Astrocyte (in vitro differentiated cells and primary cell): ENCODE measurements at places on chromosomes 7 and 10.

DNA sequence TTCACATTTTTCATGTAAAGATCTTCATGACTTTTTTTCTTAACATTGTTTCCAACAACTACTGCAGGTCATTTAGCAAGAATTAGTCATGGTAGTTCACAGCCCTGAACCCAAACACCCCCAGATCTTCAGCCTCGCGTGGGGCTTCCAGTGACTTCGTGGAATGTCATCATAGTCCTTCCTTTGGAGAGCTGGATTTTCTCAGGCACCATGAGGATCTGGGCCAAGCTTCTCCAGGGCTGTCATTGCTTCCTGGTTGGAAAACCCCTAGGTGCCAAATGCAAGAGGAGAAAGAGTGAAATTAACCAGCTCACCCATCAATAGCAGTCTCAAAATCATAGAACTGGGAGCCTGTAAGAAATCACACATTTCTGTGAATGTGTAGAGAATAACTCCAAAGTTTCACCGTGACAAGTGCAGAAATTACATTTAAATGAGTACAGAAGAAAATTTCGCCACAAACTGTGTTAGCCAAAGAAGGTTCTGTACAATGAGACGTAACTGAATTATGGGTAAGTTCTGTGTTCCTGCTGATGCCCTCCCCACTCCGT lies 175.4 kb downstream of the CELF2 start:
- no peak for DNase-seq

DNA sequence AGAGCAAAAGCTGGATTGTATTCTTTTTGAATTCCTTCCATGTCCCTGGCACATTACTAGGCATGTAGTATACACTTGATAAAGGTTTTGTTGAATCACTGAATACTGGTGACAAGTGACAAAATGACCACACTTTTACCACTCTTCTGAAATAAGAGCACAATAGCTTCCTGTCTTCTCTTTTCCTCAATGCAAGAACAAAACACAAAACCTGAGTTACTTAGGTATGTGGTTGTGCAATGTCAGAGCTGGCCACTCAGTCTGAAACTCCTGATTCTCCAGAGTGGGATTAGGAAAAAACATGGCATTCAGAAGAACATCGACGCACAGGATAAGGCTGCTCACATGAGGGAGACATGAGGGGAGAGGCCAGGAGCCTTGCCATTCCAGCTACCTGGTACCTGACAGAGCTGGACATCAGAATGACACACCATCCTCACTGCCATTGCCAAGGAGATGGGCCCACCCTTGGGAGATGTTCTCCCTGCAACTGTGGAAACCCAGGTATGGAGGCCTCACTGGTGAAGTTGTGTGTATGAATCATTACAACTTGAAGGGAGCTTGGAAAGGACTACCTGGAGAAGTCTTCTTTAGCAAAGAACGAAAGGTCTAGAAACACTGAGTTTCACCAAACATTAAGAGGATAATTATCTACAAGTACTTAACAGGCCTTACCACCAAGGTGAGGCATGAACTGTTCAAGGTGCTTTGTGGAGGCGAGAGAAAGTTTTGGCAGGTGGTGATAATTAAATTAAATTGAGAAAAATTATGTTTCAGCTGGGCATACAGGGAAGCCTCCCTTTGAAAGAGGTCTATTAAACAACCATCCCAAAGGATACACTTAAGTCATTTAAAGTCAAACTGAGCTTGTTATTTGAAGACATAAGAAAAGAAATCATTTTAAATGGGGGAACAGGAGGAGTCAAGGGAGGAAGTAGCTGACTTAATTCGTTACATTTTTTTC lies 246.5 kb upstream of the AOAH start:
- DNase-seq = no peak

DNA sequence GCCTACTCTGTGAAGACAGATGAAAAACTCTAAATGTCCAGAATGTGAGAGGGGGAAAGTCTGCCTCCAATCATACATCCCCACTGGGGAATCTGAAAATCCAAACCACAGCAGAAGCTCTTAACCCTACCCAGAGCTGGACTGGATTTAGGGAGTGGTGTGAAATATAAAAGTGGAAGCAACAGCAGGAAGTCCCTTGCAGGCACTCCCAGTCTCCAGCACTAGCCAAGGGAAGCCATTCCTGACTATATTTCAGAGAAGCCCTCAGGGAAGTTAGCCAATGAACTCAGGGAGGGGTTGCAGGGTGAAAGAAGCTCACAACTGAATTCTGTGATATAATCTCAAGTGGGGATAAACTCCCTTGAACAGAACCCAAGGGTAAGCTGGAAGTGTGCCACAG lies 51.5 kb downstream of the CRPPA start:
- DNase-seq = no peak

DNA sequence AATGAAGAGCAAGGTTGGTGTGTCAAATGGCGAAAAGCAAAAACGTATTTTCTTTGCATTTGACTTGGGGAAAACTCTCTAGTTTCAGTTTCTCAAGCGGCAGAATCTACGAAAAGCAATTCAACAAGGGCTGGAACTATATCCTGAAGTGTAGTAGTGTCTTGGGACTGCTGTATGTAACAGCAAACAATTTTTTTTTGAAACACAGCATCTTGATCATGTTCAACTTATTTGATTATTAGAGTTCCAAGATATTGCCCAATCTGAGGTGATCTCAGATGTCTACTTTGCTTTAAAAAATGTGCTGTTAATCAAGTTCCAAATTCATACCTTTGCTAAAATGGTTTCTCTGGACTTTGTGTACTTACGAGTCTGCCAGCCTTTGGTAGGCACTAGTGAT lies 120.6 kb downstream of the ZWINT start:
- DNase-seq = no peak

- DNase-seq = no peak
Measured at GRCh38 chr10:22795546-22795945, 81.2 kb upstream of the PIP4K2A start.

DNA sequence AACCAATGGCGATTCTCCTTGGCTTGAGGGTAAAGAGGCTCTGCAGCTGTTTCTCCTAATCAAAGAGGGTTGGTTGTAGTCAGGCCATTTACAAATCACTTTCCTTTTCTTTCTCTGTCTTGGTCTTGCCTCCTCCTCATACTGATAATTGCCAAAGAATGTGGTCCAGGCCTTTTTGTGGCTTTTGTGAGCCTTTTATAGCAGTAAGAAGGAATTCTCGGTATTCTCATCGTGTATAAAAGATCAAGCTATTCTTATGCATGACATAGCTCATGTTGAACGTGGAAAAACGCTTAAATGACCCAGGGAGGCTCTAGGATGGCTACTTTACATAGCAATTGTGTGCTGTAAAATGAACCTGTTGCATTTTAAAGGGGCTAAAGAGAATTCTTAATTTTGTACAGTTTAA lies 62.6 kb downstream of the RBM20 start:
- peak; percentile 98 for DNase-seq

DNA sequence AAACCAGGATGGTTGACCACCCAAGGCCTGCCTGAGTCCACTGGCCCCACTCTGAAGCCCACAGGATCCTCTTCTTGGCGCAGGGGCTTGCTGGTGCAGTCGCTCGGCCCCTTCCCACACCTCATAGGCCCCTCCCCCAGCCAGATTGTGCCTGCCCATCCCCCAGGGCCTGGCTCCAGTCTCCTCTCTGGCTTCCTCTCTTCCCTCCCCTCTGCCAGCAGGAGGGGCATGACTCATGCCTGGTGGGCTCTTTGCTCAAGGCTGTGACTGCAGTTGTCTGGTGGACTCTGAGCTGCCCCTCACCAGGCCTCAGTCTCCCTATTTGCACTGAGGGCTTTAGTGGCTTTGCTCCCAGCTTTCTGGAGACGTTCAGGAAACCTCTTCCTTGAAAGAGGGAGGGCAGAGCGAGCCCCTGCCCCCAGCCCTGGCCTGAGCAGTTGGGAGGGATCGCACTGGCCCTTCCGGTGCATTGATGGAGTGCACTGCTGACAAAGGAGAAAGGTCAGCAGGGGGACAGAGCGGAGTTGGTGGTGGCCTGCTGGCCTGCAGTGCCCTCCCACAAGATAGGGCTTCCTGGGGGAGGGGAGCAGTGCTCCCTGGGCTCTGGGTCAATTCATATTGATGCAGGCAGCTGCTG lies 60.7 kb downstream of the ZMIZ1 start:
- peak; percentile 62 for DNase-seq

GRCh38 chr10:72226418-72227027 lies 10.4 kb upstream of the ASCC1 start:
- DNase-seq = no peak

- DNase-seq = no peak
Measured at GRCh38 chr7:38274486-38274885, 1.1 kb upstream of the TARP start.

- no peak for DNase-seq
Measured at GRCh38 chr7:124570558-124570957, 195.0 kb downstream of the GPR37 start.

GRCh38 chr10:70601746-70602145 lies 795 bp downstream of the PRF1 start:
- DNase-seq = no peak

GRCh38 chr10:5835446-5836095 lies 22.3 kb upstream of the GDI2 start:
- no peak for DNase-seq

DNA sequence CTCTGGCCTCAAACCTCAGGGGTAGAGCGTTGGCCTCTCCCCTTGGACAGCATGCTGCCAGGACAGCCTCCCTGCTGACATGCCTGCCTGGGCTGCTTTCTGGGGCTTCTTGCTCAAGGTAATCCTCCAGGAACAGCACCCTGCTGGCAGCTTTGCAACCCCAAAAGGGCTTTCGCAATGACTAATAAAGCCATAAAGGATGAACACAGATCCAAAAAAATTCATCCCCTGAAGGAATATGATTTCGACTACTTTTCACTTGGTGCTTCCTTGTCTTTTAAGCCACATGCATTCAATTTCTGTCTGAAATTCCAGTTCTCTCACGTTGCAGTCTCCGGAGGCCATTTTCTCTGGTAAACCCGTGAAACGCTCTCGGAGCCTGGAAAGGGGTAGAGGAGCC lies 15.1 kb upstream of the SH3PXD2A start:
- DNase-seq = no peak

DNA sequence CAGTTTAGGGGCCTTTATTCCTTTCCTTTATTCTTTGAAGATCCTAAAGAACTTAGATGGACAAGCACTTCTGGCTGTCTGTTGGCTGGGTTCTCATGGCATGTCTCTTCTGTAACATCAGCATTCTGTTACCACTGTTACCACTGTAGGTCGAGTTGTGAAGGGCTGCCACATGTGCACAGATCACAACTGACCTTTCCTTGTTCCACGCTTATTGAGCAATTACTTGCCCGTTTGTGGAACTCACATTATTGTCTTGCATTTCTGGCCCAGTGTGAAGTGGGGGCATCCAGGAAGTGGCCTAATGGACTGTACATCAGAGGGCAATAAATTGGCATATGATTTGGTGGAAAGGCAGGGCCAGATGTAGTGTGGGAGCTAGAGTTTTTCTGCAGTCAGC lies 23.7 kb downstream of the GBF1 start:
- DNase-seq = no peak

DNA sequence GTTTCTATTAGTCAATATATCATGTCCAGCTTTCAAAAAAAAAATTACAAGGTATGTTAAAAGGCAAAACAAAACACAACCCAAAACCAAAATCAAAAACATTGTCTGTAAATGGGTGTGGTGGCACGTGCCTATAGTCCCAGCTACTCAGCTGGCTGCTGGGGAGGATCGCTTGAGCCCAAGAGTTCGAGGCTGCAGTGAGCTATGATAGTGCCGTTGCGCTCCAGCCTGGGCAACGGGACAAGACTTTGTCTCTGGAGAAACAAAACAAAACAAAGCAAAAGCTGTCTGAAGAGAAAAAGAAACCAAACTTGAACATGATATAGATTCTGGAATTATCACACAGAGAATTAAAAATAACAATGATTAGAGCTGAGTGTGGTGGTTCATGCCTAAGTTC lies 10.3 kb upstream of the CPA5 start:
- DNase-seq = no peak

- peak; percentile 70 for DNase-seq
Measured at GRCh38 chr7:82362129-82362706, 81.4 kb downstream of the CACNA2D1 start.

GRCh38 chr7:38002689-38003088 lies 82.2 kb downstream of the EPDR1 start:
- no peak for DNase-seq

- no peak for DNase-seq
Measured at GRCh38 chr10:86755454-86755739, 1.0 kb upstream of the BMPR1A start.

GRCh38 chr7:112708236-112708635 lies 82.0 kb downstream of the TMEM168 start:
- no peak for DNase-seq

DNA sequence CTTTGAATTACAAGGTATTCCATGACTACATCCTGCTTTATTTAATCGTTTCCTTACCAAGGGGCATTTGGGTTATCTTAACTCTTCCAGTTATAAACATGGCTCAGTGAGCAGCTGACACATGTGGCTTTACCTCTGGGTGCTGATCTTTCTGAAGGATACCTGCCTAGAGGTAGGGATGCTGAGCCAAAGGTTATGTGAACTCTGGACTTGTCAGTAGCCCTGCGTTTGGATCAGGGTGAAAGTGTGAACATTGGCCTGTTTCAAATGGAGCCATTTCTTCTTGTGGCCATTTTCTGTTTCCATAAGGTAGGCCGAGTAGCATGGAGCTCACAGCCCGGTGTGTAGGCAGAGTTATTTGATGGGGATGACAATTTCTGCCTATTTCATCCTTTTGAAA lies 29.2 kb downstream of the SNX10 start:
- DNase-seq = no peak

GRCh38 chr7:158646766-158647474 lies 57.7 kb downstream of the NCAPG2 start:
- no peak for DNase-seq

DNA sequence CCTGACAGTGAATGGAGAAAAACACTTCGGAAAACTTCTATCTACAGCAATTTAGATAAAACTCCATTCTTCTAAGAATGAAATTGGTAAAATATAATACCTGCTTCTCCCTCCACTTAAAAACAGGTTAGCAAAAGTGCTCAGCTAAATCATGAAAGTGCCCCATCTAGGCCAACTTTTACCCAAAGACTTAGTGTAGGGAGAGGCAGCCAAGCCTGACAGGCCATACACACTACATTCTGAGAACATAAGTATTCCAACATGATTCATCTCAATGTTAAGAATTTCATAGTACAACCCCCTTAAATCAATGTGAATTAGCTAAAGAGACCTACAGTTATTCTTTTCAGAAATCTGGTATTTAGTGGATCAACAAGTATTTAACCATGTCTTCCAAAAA lies 7.2 kb downstream of the FAM3C start:
- no peak for DNase-seq
